ENCODE measurements at places on chromosomes 4 and X.

DNA sequence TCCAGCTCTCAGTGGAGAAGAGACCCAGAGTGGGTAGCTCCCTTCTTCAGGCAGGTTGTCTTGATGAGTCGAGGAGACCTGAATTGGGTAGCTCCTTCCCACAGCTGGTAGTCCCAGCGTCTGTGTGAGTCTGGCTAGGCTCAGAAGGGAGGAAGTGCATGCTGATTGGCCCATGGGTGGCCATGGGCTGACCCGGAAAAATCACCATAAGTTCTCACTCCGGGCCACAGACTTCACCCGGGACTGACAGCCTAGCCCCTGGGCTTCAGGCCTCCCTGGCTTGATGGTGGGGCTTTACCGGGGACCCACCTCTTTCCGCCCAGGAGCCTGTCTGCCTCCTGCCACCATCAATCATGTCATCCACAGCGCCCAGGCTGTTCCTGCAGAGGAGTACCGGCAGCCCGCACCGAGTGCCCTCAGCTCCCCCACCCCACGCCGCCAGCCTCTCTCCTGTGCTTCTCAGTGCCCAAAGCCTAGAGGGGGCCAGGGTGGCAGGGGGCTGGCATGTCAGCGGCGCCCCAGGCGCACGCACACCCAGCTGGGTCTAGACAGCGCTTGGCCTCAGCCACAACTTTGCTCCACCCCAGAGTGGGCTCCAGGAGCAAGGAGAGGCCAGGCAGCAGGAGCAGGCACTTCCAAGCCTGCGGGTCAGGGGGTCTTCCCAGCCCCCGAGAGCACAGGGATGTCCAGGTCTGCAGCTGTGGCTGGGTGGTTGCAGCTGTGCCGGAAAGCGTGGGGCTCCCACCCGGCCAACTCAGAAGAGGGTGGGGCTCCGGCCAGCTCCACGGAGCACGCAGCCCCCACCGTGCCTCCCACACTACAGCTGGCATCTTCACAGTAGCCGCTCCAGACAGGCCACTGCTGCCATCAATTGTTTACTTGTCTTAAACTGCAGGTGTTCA is 16.1 kb upstream of the SAT1 start:
- no peak for DNase-seq

- no peak for DNase-seq
Observed at GRCh38 chrX:4787971-4788370, 1074.5 kb upstream of the PRKX start.

DNA sequence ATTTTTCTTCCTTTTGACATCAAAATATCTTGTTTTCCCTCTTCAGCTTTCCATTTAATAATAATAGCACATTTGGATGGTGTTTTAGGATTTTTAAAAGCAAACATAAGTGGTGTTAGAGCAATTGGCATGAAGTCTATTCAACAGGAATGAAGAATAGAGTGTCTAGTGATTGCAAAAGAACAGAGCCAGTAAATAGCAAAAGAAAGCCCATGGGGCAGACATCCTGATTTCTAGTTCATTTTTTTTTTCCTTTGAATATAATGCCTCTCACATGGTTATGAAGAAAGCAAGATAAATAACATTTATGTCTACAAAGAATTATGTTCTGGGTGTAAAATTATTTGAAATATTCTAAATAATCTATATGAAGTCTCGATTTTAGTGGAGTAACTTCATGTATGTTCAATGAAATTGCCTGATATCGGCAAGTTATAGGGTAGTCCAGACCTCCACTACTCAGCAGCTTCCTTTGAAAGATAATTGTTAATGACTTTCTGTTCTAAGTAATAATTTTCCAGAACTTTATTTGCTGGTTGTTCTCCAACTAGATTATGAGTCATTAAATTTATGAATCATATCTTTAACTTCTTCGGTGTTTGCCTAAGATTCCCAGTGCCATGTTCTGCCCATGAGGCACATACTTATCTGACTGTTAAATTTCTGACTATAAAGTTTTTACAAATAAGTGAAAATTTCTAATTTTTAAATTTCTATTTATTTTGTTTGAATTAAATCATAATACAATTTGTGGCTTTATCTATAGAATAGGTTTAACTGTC is 587.9 kb downstream of the TLL1 start:
- DNase-seq = no peak

GRCh38 chr4:182449930-182450439 is 206.8 kb downstream of the TENM3 start:
- no peak for DNase-seq

- no peak for DNase-seq
Observed at GRCh38 chr4:113555868-113556267, 205.7 kb downstream of the CAMK2D start.

DNA sequence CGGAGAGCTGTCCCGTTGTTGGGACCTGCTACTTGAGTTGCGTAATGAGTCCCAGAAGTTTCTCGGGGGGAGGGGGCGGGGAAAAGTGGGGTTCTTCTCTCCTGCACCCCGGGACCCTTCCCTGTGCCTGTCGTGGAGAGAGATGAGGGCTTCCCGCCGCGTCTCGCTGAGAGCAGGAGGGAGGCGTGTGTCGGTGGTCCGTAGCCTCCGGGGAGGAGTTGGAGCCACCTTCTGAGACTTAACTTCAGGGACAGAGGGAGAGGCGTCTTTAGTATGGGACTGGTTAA is 698 bp downstream of the AFF1 start:
- no peak for DNase-seq

DNA sequence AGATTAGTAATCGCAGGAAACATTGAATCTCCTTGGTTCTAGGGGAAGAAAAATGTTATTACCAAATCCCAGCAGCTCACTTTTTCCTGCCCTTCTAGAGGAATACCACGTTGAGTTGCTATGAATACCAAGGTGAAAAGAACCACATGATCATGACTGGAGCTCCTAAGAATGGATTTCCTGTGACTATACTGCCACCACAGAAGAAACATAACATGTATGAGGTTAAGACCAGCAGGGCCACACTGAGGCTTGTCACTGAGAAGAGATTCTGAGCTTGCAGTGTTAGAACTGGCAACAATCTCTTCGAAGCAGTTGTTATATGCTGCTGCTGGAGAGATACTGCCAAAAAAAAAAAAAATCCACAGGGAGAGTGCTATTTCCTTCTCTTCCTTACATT is 1235.3 kb downstream of the FSTL5 start:
- no peak for DNase-seq

DNA sequence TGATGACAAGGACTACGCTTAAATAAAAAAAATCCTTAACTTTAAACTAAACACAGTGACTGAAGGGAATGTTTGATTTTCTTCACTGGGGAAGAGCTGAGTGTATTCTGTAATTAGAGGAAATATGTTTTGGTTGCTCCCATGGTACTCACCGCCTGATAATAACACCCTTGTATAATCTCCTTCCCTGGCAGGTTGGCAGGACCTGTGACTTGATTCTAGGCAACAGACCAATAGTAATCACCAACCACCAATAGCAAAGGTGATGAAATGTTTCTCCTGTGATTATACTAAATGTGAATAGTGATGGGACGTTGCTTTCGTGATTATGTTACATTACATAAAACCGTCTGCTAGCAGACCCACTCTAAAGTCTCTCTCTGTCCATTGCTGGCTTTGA is 536.8 kb upstream of the CPEB2 start:
- no peak for DNase-seq

GRCh38 chrX:108582151-108582550 is 142.5 kb downstream of the COL4A5 start:
- no peak for DNase-seq

- DNase-seq = no peak
Observed at GRCh38 chrX:32024072-32024471, 952.2 kb upstream of the FTHL17 start.

DNA sequence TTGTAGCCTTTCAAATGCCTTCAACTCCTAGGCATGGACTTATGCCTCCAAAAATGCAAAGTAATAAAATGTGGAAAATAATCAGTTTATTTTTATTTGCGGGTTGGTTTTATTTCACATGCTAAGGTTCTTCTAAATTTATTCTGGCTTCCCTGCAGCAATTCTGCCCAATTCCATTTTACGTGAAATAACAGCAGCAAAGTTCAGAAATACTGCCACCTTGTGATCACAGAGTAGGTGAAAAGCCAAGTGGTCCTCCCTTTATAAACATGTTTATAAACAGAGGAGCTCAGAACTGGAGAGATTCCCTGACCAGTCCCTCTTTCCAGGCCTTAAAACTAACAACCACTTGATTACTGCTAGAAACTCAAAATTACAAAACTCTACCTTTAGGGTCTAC is 14.7 kb upstream of the DCHS2 start:
- DNase-seq = no peak

DNA sequence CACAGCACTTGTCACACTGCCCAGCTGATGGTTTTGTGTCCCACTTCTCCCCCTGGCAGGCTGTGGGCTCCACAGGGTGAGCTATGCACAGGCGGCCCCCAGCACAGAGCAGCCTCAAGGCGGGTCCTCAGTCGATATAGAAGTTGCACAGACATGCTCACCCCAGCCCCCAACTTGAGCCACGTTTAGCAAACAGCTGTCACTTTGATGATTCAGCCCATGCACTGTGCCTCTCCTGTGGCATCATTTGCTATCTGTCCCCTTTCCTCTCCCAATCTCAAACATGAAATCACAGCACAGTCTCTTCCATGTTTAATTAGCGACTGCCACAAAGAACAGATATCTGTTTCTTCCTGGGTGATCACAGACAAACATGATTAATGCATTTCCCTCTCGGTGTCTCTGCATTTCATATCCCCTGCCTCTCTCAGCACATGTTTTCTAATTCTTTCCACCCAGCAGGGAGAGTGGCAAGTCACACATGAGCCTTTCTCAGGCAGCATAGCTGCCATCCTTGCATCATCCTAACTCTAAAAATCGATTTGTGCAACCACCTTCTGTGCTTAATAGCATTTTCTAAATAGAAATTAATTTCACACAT is 204.9 kb downstream of the EVC2 start:
- no peak for DNase-seq

GRCh38 chr4:185654965-185655554 is 119.8 kb upstream of the PDLIM3 start:
- DNase-seq = no peak

- no peak for DNase-seq
Observed at GRCh38 chr4:132346016-132346415, 803.1 kb upstream of the PCDH10 start.

GRCh38 chr4:33911959-33912358 is 2332.4 kb downstream of the ARAP2 start:
- no peak for DNase-seq

DNA sequence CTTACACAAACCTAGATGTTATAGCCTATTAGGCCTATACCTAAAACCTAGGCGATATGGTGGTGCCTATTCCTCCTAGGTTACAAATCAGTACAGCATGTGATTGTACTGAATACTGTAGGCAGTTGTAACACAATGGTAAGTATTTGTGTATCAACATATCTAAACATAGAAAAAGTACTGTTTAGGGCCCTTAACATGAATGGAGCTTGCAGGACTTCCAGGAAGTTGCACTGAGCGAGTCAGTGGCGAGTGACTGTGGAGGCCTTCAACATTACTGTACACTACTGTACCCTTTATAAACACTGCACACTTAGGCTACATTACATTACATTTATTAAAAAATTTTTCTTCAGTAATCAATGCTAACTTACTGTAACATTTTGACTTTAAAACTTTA is 37.8 kb downstream of the WWC2 start:
- no peak for DNase-seq

DNA sequence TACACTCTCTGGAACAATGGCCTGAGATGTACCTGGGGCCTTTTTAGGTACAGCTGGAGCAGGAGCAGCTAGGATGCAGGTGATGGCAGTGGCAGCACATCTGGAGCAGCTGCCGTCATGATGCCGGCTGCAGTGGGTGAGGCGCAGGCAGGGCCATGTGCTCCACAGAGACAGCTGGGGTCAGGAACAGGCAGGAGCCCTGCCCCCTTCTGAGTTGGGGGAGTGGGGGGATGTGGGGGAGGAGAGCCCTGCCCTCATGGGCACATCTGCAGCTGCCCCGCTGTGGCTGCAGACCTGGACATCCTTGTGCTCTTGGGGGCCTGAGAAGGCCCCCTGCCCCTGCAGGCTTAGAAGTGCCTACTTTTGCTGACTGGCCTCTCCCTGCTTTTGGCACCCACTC is 352.8 kb upstream of the PABPC5 start:
- DNase-seq = no peak

DNA sequence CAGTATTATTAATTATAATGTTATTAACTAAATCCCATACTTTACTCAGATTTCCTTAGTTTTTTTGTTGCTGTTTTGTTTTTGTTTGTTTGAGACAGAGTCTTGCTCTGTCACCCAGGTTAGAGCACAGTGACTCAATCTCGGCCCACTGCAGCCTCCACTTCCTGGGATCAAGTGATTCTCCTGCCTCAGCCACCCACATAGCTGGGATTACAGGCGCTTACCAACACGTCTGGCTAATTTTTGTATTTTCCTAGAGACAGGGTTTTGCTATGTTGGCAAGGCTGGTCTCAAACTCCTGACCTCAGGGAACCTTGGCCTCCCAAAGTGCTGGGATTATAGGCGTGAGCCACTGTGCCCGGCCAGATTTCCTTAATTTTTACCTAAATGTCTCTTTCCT is 72.2 kb downstream of the ANAPC4 start:
- DNase-seq = no peak

GRCh38 chr4:56317749-56318148 is 69.5 kb downstream of the AASDH start:
- no peak for DNase-seq

DNA sequence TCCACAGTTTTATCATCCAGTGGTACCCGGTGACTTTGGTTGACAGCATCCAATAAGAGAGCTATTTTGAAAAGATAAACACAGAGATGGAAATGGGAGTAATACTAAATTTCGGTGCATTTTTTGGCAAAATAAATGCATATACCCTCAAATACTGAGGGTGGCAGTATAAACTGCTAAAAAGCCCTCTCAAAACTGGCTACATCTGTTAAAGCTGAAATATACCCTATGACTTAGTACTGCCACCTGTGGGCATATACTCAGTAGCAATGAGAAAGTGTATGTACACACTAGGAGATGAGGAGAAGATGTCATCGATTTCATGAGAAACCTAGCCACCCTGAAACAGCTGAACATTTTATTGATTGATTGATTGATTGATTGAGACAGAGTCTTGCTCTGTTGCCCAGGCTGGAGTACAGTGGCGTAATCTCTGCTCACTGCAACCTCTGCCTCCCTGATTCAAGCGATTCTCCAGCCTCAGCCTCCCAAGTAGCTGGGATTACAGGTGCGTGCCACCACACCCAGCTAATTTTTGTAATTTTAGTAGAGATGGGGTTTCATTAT is 12.2 kb upstream of the TMEM128 start:
- peak; percentile 53 for DNase-seq

DNA sequence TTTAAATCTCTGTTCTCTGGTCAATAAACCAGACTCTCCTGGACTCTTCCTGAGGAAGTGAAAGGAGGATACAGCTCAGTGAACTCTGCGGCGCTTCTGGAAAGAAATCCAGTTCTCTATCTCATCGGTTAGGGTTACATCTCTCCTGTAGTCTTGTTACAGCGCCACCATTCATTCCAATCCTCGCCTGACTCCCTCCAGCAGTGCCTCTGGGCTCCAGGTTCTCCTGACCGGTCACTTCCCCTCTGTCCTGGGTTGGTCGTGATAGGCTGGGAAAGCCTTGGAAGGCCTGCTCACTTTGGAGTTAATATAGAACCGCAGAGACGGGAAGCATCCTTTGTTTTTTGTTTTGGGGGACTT is 97.0 kb upstream of the STOX2 start:
- no peak for DNase-seq
